ENCODE measurements at places on chromosomes 1 and 21.

DNA sequence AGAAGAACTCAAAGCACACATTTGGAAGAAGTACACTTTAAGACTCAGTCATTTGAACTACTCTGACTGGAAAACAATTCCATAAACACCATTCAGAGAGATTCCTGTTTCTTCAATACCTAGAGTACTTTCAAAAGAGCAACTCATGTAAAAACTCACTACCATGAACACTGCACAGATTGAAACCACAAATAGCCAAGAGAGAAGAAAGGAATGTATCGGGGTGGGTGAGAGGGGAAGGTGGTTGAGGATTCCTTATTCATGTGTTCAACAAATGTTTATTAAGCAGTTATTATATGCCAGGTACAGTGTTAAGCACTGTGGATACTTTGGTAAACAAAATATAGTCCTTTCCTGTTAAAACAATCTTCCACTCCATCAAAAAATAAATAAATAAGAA, 64.7 kb downstream of the NRIP1 start:
- DNase-seq: no peak

DNA sequence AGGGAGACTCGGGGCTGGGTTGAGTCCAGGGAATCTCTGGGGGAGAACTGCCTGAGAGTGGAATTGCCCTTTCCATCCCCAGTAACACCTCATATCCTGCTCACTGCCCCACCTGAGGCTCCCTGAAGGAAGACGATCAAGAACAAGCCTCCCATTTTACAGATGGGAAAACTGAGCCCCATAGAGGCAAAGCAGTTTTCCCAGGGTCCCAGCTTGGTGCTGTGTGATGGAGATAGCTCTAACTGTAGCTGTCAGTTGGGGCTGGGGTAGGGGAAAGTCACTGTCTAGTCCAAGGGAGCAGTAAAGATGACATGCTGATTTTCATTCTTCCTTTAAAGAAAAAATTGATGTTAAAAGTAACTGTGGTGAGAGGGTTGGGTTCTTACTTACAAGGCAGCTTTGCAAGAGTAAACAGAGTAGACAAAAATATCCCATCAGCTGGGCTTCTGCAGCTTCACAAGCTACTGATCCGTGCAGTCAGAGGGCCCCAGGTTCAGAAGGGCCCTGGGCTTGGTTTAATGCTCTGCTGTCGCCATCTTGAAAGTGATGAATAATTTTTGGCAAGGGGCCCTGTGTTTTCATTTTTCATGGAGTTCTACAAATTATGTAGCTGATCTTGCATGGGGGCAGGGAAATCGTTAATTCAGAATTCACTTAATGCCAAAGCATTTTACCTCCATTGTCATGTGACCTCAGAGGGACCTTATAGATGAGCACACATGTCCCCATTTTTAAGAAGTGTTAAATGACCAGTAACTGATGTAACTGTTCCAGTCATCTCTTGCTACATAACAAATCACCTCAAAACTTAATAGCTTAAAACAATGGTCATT, 17.6 kb upstream of the TNFRSF1B start:
- DNase-seq: no peak

DNA sequence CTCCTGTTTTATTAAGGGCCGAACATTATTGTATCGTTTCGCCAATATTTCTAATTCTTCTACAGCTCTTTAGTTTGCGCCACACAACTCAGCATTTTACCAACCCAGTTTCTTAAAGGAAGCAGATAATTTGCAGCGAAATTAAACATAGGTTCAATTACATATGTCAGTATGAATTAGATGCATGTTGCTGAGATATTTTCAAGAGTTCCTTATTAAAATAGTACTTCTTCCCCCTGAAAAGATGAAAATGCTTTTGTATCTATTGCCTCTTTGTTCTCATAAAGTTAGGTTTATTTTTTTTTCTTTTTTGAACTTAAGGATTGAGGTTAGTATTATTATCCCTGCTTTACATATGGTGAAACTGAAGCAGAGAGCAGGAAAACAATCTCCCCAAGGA, 183.5 kb upstream of the C1orf105 start:
- DNase-seq: no peak

DNA sequence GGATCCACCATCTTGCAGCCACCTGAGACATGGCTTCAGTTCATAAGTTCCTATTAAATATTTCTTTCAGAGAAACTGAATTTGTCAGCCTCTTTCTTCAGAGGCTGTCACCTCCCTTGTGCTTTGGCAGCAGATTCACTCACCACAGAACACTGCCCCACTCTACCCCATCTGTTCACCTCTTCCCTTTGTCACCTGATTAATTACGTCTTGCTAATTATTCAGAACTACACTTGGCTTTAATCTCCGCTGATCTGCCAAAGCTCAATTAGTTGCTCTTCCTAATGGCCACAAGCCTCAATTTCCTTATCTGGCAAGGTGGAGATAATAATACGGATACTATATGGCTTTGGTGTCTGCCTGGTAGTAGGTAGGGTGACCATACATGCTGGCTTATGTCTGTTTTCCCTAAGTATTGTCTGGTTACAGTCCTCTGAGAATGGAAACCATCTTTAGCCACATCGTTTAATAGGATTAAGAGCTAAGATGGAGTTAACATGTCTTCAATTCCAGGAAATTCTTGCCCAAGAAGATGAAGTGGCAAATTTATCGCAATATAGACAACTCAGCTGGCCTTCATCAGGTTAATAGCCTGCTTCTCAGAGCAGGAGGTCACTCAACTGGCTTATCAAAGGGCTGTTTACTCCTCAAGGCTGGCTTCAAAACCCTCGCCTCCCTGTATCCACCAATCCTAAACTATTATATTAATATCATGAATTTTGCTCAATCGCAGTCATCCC, 58.2 kb upstream of the ADAR start:
- DNase-seq: no peak

- DNase-seq: peak; percentile 77
Observed at GRCh38 chr1:46179138-46180081, 3.1 kb upstream of the P3R3URF start.

GRCh38 chr1:91885213-91885715, 687 bp downstream of the TGFBR3 start:
- no peak for DNase-seq

GRCh38 chr1:185158800-185159199, 1.8 kb downstream of the SWT1 start:
- no peak for DNase-seq
